ENCODE measurements at places on chromosomes 5 and 9.

DNA sequence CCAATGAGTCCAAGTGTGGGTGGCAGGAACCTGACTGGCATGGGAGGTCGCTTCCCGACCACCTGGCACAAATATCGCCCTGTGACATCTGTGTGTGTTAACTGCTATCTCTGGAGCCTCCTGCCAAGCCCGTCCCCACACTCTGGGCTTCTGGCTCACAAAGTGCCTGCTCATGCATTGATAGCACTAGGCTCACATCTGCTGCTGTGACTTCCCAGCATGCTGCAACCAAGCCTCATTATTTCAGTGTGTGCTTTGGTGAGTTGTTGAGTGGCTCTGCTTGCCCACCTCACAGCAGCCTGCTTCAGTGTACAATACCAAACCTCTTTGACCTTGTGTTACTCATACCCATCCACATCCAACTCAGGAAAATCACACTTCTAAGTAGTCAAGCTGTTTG is 139.8 kb downstream of the APBA1 start:
- no peak for DNase-seq

DNA sequence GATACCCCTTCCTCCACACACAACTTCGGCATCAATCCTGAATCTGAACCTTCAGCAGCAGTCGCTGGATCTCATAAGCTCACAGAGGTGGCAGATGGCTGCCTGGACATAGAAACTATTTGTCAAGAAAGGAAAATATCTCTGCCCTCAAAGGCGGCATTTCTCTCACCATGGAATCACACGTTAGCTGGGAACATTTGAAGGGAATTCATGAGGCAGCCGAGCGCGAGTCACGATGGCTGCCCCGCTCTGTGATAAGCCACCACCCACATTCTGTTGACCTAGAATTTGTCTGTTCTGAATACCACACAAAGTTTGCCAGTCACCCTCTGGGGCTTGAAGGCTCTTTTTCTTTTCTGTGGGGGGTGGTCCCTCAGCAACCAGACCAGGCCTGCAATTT is 157.9 kb downstream of the FSTL4 start:
- DNase-seq, result no peak

DNA sequence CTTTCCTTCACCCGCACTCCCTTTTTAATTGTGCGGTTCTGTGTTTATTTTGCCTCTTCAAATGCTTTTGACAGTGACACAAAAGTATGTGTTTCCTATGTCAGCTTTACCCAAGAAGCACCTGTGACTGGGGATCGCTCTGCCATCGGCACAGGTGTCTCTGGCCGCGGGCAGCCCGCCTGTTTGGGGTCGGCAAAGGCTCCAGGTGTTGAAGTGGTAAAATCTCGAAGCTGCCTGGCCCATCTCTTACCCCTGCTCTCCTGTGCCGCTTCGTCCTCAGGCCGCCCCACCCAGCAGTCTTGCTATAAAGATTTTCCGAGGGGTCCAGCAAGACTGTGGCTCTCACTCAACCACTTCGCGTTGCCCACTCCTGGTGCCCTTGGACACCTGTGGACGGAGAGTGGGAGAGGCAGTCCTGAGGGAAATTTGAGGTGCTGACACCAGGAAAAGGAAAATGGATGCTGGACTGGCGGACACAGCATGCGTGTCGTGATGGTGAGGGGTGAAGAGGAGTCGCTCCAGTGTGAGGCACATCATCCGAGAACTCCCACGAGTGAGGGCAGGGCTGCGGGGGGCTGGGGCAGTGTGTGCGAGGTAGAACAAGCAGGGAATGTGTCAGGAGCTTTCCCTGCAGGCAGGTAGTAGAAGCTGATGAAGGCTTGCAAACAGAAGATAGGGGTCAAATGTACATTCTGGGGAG is 29.1 kb upstream of the CEP72 start:
- no peak for DNase-seq

DNA sequence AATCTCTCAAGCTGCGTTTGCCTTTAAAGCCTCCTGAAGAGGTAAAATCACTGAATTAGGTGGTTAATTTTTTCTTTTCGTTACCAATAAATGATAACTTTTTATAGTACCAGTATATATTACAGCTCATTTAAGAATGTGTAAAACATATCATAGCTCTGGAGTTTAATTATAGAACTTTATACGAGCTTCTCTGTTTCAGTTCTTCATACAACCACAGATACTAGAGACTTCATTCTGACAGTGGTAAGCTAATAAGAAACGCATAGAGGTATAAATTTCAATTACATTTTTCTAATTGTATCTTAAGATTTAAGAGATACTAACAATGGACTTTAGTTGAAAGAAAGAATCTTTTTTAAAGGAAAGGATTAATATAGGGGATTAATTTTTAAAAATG is 73.9 kb downstream of the PBX3 start:
- DNase-seq, result no peak

- DNase-seq, result no peak
Observed at GRCh38 chr5:65068410-65068809, 299.7 kb downstream of the CWC27 start.

- DNase-seq, result peak; percentile 75
Observed at GRCh38 chr5:109455598-109456096, 45.9 kb upstream of the PJA2 start.

DNA sequence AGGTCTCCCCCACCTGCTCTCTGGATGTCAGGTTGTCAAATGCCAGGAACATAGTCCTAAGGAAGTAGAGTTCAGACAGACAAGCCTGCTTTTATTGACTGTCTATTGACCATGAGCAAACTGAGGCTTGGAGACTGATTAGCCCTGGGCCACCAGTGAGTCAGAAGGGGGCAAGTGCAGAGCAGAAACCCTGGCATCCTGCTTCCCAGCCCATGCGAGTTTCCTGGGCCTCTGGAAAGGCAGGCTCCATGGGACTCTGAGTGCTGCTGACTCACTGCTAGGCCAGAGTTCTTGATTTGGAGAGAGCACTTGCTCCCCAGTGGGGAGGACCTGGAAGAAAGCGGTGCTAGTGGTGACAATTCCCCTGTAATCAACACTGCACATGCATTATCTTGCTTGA is 2.8 kb upstream of the HBEGF start:
- DNase-seq, result no peak

DNA sequence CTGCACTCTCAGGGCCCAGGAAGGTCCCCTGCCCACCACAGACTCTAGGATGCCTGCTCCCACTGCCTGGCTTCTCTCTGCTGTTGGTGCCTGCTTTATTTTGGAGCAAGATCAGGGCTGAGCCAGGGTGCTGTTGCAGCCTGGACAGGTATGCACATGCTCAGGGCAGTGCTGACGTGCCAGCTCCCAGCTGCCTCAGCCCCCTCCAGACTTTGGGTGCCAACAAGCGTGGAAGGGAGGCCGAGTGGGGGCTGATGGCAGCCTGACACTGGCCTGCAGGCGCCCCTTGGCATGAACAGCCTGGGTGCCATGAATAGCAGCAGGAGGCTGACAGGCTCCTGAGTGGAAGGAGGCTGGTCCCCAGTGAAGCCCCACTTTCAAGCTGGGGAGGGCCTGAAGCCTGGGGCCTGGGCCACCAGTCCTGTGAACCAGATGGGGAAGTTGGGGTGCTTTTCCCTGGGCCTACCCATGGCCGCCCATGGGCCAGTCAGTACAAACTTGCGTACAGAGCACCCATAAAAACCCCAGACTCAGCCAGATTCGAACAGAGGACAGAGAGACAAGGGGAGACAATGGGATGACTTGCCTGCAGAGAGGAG is 6.8 kb downstream of the AMBP start:
- peak; percentile 12 for DNase-seq

GRCh38 chr9:76109953-76110352 is 219.5 kb downstream of the PCSK5 start:
- DNase-seq, result no peak

DNA sequence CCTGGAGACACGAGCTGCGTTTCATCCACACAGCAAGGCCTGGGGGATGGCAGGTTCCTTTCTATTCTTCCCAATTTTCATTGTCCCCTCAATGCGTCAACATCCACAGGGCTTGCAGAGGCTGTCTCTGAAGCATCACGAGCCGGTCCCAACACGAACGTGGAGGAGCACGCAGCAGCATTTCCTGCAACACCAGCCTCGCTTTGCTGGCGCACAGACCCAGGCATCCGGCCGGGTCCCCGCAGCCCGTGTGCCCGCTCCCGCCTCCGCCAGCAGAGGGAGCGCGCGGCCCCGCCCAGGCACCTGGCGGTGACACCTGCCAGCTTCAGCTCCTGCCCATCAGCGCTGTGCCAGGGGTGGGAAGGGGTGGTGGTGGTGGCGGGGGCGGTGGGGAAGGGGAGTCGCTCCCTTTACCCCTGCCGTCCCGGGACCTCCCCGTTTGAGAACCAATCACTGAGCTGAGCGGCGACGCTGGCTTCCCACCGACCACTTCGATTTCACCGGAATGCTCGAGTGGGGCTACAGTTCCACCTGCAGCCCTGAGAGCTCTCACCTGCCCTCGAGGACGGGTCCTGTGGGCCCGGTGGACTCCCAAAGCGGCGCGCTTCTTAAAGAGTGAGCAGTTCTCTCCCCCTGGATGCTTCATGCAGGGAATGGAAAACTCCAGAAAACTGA is 464.5 kb downstream of the ICE1 start:
- DNase-seq, result no peak

DNA sequence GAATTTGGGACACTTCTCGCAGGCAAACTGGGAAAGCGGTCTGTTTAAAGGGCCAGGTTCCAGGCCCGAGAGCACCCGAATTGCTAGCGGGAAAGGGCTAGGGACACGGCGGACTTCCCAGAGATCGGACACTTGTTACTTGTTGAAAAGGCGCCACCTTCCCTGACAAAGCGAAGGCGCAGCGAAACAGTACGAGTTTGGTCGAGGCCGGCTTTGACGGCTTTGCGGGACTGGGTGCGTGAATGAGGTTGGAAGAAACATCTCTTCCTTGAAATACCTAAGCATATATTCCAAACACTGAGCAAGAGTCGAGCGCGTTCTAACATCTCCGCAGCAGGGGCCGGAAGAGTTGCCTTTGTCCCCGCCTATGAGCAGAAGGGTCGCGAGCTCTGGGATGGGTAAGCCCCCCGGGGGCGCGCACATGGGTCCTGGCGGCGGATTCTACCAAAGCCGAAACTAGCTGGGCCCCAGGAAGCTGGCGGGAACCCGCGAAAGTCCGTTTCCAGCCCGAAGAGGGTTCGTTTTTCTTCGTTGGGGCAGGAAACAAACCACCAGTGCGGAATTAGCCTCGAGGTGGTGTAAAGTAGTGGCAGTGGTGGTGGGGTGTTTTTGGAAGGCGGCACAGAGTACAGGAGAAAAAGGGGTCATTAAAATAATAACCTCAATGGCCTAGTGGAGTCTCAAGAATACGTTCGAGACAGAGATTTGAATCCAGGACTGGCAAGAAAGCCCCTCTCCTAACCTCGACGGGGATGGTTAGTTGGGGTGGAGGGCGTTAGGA is 1.5 kb downstream of the GDNF start:
- no peak for DNase-seq

DNA sequence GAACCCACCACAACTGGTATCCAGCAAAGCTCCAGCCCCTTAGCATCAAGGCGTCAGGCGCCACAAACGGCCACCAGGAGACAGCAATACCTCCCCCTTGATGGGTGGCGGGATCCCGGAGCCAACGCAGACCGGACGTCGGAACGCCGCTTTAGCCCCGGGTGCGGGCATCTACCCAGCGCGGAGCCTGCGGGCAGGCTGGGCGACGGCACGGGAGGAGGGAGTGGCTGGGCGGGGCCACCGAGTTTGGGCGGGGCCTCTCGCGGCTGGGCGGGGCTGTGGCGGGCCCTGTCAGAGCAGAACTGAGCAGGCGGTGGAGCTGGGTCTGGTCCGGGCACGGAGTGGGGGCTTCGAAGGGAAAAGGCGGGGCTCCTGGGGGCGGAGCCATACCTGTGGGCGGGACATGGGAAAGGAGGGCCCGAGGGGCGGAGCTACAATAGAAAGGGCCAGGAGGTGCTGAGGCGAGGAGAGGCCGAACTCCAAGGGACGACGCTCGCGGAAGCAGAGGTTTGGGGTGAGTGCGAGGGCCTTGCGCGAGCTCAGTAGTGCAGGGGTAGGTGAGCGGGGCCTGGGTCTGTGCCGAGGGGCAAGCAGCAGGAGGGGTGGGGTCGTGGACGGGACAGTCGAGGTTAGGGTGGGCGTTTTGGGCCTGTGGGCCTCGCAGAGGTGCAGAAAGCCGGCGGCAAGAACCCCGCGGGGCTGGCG is 40.2 kb upstream of the GARNL3 start:
- peak; percentile 94 for DNase-seq

DNA sequence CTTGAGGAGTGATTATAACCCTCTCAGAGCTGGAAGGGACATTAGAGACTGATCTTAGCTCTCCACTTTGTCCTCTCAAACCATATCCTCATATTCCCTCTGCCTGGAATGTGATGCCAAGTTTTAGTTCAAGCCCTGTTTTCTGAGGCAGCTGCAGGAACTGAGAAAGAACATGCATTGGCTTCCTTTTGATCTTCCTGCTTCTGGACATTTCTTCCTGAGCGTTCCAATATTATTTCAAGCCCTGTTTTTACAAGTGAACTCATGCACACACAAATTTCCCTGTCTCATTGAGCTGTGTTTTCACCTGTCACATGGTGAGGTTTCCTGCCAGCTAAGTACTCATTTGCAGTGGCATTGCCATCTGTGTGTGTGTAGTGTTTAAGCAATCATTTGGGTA is 17.0 kb downstream of the FOCAD start:
- DNase-seq, result no peak

DNA sequence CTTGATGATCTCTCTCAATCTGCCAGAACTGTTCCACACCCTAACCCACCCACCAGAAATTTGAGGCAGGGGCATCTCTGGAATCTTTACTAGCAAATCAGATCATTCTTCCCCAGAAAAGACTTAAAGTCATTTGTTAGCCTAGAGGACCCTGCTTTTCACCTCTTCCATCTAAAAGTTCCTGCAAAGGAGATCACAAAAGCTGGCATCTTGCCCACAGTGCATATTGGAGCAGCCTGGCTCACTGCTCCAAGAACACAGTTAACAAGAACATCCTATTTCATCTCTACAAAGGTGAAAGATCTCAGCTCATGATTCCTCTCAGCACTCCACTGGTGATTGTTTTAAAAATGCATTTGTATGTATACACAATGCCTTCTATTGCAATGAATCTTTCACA is 36.3 kb downstream of the GABRP start:
- no peak for DNase-seq

DNA sequence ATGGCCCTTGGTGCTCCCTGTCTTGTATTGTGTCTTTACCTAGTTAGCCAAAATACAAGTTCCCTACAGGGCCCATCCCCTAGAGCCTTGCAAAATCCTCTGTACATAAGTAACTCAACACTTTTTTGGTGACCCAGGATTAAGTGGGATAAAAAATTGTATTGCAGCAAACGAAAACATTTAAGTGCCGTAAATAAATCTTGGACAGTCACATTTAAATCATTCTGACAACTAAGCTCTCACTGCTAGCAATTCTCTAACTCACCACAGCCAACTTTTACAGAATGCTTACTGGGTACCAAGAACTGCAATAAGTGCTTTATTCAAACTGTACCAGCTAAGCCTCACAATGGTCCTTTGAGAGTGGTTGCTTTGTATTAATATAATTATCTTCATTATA is 56.6 kb downstream of the GNAQ start:
- DNase-seq, result no peak
